ENCODE measurements at places on chromosomes 12 and 14. TPM values are rescaled to one million over a fixed set of nuclear protein-coding genes. Genes with fewer than 3 reads are reported as not detected.

DNA sequence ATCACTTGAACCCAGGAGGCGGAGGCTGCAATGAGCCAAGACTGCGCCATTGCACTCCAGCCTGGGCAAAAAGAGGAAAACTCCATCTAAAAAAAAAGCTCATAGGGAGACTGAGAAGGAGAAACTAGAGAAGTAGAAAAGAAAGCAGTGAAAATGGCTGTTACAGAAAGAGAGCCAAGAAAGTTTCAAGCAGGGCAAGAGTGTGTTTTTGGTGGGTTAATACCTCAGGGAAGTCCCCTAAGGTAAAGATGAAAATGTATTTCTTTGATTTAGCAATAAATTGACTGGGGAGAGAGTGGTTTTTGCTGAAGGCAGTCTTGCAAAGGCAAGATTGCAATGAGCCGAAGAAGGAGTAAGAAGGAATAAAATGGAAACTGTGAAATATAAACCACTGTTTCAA lies 10.0 kb upstream of the DUSP16 start:
- no peak for DNase-seq

DNA sequence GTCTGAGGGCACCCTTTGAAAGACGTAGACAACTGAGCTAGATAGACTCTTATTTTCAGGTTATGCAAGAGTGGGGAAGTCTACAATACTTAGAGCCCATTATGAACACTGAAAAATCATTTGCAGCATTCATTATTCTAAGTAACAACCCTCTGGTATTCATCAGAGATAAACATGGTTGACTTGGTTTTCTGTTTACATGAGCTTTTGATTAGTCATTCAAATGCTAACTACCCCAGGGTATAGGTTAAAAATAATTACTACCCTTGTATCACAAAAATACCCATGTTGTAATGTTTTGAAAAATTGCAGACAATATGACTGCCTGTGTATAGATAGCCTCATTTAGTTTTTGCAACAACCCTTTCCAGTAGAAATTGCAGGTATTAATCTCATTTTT lies 78.5 kb downstream of the PPFIBP1 start:
- no peak for DNase-seq

DNA sequence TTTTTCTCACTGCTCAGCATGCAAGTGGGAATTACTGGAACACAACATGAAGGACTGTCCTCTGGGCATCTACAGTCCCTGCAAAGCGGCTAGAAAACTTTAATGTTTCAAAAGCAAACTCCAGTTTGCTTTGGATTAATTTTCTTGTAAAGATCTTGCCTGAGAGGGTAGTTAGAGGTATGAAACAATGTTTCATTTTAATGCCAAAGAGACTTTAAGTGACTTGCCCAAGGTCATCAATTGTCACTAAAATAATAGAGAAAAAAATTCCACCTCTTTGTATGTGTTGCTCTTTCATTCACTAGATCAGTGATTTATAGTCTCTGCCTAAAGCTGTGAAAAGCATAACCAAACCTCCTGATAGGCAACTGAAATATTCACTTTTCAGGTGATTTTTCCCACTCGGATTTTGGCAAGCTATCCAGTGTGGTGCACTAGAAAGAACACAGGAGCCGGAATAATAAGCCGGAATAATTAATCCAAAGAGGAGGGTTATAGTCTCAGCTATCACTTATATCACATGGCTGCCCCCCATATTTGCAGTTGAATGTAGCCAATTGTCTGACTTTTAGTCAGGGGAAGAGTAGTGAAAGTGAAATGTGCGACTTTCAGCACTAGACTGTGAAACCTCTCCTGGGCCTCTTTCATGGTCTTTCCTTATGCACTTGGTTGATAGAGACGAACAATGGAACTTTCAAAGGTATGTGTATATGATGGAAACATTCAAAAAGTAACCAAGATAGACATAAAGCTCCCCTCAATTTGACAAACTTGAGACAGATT lies 107.7 kb downstream of the SLC6A15 start:
- no peak for DNase-seq

- DNase-seq, result no peak
These were observed 21.8 kb downstream of the LMO3 start for GRCh38 chr12:16583969-16584745.

- DNase-seq, result no peak
These were observed 33.9 kb downstream of the TPH2 start for GRCh38 chr12:71972441-71973074.

DNA sequence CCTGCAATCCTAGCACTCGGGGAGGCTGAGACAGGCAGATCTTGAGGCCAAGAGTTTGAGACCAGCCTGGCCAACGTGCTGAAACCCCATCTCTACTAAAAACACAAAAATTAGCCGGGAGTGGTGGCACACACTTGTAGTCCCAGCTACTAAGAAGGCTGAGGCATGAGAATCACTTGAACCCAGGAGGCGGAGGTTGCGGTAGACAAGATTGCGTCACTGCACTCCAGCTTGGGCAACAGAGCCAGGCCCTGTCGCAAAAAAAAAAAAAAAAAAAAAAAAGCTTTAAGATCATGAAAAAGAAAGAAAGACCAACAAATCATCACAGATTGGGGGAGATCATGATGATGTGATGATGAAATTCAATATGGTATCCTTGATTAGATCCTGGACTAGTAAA lies 30.6 kb downstream of the WDR89 start:
- DNase-seq, result no peak

DNA sequence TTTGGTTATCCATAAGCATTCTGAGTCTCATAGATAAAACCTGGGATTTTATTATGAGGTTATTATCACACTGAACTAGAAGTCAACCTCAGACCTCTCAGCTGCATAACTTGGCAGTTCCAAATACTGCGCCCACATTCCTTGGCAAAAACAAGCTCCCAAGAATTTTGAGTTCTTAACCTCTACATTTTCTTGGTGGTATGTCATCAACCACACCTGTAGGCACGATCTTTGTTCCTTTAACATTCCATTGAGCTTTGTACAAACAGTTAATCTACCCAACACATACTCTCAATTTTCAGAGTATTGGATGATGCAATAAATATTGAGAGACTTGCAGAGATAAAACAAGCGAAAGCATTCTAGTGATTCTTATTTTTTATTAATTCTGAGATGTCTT lies 371.8 kb upstream of the PRICKLE1 start:
- DNase-seq, result no peak

- peak; percentile 50 for DNase-seq
These were observed 6.0 kb downstream of the HDAC7 start for GRCh38 chr12:47813511-47814196.

DNA sequence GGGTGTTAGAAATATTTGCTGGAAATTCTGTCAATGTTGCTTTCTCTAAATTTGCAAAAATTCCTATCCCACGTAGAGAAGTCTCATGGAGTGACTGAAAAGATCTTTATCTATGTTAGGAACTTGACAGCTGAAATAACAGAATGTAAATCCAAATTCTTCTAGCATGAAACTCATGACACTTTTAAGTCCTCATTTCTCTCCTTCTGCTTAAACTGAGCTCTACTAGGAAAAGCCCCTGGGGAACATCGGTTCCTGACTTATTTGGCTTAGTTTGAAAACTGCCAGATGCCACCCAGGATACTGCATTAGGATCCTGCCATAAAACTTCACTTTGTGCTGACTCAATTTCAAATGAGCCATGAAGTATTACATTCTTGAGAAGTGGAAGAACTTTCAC lies 426.0 kb downstream of the GALC start:
- no peak for DNase-seq

GRCh38 chr12:66548338-66549049 lies 130.4 kb downstream of the GRIP1 start:
- no peak for DNase-seq

DNA sequence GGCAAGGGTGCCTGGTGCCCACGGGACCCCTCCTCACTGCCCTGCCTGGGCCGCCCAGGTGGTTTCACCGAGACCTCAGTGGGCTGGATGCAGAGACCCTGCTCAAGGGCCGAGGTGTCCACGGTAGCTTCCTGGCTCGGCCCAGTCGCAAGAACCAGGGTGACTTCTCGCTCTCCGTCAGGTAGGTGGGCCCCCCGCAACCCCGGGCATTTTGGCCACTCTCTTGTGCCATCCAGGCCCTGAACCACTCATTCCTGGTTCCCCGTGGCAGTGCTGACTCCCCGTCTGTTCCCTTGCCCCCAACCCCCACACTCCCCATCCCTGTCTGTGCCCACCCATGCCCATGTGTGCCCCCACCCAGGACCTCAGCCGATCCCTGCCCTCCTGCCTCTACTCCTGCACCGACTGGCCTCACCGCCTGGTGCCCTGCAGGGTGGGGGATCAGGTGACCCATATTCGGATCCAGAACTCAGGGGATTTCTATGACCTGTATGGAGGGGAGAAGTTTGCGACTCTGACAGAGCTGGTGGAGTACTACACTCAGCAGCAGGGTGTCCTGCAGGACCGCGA lies 480 bp downstream of the PTPN6 start:
- no peak for DNase-seq

- peak; percentile 69 for DNase-seq
These were observed at the start of gene OAS1 for GRCh38 chr12:112906712-112907414. Gene OAS1 (plus strand): TSS chr12:112906962. CDS start chr12:112907040, 78 bp downstream.

DNA sequence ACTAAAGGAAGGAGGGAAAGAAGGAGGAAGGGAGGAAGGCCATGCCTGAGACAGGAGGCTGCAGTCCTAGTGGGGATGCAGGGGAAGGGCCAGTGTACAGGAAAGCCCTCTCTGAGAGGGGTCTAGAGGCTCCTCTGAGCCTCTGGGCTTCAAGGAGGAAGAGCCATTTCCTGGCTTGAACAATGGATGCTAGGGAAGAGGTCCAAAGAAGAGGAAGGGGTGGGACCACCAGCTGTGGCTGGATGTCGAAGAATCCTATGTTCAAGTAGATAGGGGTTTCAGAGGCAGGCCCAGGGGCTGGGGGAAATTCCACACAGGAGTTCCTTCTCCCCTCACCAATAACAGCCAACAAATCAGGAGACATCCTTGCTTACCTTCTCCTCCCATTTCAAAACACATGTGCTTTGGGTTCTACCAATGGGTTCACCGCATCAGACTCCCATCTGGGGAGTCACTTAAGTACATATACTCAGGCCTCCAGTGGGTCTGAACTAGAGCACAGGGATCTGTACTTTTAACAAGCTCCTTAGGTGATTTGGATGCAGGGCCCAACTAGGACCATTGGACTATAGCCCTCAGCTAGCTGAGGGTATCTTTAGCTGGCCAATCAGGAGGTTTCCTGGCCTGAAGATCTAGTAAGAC lies 32.4 kb downstream of the PRPF40B start:
- no peak for DNase-seq

DNA sequence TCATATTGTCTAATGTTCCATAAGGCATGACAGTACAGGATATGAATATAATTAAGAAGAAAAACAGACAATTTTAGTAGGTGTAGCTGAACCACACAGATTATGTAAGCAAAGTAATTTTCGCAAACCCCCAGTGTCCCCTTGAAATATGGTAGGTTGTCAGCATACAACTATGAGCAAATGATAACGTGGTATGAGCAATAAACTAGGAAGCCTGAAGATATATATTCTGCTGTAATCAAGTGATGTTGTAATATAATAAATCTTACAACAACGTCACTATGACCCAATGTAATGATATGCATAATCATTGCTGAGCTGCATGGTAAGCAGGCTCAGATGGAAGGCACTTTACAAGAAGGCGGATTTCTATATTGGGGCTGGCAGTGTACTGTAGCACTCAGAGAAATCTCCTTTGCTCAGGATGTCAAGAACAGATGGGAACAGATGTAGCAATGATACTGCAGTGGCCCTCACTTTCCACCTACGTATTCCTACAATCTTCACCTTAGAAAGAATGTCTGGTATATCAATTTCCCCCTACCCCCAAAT lies 47.8 kb upstream of the MYF6 start:
- DNase-seq, result no peak

- DNase-seq, result peak; percentile 62
These were observed 53.7 kb downstream of the APAF1 start for GRCh38 chr12:98698603-98699463.

- DNase-seq, result no peak
These were observed 46.0 kb downstream of the YEATS4 start for GRCh38 chr12:69405566-69405865.

DNA sequence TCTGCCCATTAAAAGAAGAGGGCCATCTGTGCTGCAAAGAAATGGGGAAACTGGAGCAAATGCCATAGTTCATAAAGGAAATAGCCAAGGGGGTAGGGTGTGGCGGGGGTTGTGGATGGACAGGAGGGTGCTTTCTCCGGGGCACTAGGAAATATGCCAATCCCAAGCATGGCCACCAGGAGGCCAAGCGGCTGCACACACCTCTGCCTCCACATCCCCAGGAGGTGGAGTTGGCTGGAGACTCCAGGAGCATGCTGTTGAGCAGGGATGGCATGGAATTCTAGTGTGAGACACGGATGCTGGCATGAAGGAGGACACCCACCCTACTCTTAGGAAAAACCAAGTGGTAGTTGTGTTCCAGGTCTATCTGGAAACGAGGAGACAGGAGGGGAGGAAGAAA lies 25.2 kb downstream of the NID2 start:
- peak; percentile 35 for DNase-seq

DNA sequence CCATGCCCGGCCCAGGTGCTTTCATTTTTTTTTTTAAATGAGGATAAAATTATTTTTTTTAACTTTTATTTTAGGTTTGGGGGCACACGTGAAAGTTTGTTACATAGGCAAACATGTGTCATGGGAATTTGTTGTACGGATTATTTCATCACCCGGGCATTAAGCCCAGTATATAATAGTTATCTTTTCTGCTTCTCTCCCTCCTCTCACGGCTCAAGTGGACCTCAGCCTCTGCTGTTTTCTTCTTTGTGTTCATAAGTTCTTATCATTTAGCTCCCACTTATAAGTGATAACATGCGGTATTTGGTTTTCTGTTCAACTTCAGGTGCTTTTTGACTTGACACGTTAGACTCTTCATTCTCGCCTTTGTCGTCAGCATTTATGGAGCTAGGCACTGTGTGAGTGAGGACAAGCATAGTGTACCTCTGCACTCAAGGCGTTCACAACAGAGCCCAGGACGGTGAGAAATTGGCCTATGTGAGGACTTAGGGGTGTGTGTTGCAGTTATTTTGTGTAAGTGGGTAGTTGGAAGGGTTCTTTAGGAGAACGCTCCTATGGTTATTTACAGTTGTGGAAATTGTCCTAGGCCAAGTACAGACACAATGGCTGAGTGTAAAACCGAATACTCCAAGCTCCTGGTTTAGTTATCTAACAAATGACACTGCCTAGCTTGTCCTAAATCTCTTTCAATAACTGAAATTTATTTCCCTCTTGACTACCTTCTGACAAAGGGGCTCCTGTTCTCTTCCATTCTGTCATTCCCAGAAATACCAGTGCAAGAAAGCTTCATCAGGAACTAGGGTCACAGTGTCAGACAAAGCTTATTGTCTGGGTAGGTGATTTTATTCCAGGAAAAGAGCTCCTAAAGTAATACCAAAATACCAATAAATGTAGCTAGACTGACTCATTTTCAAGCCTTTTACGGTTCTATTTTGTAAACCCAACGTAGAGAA lies 200.5 kb upstream of the PRICKLE1 start:
- DNase-seq, result no peak

GRCh38 chr12:48782457-48783395 lies 6.2 kb downstream of the ADCY6 start:
- no peak for DNase-seq

- no peak for DNase-seq
These were observed 45.8 kb downstream of the ATL1 start for GRCh38 chr14:50605766-50606165.

GRCh38 chr14:83133981-83134645 lies 1600.5 kb upstream of the SEL1L start:
- no peak for DNase-seq

- peak; percentile 51 for DNase-seq
These were observed 7.6 kb downstream of the VPS37B start for GRCh38 chr12:122888232-122888752.

- DNase-seq, result peak; percentile 35
These were observed 63.0 kb upstream of the BTG1 start for GRCh38 chr12:92208613-92209121.

The GRIP1 gene
- 0.18 TPM for total RNA-seq

The TAS2R7 gene
- total RNA-seq, result not detected

The DPY19L2 gene
- 0.28 TPM for total RNA-seq

The NID2 gene
- 0.15 TPM for total RNA-seq

The CATSPERB gene
- 1.8 TPM for total RNA-seq
